Stimulated activated CD4-positive, alpha-beta T cell treated with anti-CD3 and anti-CD28 coated beads, Interleukin-12 subunit alpha, Interleukin-12 subunit beta, amount 100 ng/mL, for 4 hours (primary cell): ENCODE measurements at places on chromosomes 2 and 18.

DNA sequence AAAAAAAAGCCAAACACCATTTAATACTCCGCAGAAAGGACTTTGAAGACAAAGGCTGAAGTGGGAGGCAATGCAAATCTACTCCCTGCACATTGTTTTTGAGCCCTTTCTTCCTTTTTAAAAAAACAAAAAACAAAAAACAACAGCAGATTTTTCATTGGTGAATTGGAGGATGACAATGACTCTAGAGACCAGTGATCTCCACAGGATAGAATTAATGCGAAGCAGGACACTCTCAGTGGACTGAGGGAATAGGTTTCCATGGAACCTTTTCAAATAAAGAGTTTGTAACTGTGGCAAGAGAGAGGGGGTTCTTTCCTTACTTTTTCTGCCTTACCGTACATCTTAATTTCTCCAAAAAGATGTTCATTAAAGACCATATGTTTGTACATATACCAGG, 371.0 kb downstream of the MEIS1 start:
- no peak for DNase-seq

- DNase-seq: no peak
These were observed 47.2 kb upstream of the UBE2F start for GRCh38 chr2:237919593-237919992.

DNA sequence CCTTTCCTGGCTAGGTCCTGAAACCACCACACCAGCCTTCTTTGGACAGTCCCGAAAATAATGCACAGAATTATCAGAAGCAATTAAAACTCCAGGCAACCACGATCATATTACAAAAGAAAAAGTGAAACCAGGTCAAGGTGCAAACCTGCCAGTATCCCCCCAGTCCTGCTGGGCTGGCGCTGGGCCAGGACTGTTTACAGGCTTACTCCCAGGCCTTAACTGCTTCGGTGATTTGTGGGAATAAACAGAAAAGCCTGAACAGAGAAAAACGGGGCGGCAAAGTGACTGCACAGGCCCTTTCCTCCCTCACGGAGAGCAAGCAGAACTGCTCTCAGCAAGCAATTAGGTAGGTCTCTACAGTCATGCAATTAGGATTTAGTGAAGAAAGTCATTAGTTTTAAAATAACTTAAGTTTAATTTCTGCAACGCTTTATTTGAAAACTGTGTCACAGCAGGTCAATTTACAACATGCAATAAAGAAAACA, 1.3 kb downstream of the HDAC4 start:
- DNase-seq: peak; percentile 42

- no peak for DNase-seq
These were observed 196.5 kb downstream of the RAB3GAP1 start for GRCh38 chr2:135248611-135249010.

DNA sequence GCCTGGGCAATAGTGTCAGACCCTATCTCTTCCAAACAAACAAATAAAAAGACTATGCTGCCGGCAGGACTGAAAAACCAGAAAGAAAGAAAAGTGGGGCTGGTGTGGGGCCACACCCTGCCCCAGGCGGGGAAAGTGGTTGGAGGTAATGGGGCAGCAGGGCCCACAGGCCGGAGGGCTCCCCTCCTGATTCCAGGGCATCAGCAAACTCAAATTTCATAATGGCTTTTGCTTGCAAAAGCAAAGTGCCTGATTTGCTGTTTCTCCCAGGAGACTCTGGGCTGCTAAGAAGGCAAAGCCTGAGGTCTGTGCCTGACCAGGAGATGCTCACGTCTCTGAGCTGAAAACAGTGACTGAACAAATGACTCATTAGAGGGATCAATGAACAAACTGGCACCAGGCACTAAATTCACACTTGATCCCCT, 121.9 kb downstream of the HDAC4 start:
- no peak for DNase-seq

DNA sequence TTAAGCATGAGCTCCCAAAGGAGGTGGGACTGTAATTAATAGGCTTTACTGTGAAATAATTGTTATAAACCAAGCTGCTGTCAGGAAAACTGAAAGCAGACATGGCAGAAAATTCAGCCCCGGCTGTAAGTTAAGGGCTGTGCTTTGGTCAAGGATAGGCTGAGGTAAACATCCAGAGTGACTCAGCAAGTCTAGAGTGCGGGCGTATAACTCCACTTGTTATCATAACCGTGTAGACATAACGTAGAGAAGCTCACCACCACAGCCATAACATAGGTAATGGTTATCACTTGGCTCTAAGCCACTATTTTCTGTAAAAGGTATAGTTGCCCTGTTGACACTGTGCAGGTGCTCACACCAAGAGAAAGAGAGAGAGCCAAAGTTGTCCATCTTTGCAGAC, 316.8 kb downstream of the DCDC2C start:
- DNase-seq: no peak

GRCh38 chr2:240762971-240763370, 57.0 kb downstream of the KIF1A start:
- DNase-seq: no peak

DNA sequence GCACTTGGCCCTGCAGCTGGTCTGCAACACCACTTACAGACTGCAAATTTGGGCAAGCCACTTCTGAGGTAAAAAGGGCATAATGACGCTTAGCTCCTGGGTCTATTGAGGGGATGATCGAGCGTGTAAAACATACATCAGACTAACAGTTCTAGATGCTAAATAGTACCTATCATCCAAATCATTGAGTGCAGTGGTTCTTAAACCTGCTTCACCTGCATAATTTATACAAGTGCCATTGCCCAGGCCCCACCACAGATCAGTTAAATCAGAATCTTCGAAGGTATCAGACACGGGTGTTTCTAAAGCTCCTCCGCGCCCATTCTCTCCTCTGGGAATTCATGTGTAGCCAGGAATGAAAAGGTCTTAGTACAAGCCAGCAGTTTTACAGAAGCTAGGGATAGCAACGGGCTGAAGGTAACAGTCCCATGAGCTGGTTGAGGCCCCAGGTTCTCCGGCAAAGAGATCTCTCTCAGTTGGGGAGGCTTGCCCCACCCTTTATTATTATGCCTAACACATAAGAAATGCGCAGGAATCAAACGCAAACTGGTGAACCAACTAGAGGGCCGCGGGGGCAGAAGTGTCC, 737 bp upstream of the RNF181 start:
- no peak for DNase-seq

DNA sequence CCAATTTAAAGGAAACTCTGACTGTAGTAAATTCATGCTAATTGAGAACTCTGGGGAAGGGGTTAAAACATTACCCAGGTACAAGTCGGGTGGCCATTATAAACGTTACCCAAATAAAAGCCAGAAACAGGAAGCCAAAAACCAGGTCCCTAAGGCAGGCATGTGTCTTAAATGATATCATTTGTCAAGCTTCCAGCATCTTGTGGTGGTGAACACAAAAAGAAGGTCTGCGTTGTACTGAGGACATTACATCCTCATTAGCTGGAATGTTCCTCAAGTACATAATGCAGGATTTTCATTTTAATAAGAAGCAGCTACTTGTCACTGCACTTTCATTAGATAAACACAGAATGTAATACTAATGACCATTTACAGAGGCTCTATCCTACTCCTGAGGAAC, 10.9 kb downstream of the PTGR3 start:
- no peak for DNase-seq

DNA sequence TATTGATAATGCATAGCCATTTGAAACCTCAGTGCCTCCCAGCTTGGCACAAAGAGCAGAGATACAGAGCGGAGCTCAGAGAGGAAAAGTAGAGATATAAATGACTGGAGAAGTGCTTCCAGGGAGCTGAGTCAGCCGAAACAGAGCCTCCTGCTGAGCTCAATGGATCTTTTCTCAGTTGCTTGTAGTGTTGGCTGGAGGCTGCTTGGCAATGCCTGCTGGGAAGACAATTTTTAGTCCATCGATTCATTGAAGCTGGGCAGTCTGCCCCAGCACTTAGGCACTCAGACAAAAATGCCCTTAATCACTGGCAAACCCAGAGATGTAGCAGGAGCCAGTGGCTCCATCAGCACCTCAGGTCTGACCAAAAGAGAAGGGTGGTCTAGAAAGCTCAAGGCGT, 81.3 kb upstream of the SETBP1 start:
- no peak for DNase-seq

- DNase-seq: no peak
These were observed 49.6 kb upstream of the PXDN start for GRCh38 chr2:1793868-1794445.

- DNase-seq: no peak
These were observed 67.0 kb downstream of the ZNF521 start for GRCh38 chr18:25284861-25285550.

DNA sequence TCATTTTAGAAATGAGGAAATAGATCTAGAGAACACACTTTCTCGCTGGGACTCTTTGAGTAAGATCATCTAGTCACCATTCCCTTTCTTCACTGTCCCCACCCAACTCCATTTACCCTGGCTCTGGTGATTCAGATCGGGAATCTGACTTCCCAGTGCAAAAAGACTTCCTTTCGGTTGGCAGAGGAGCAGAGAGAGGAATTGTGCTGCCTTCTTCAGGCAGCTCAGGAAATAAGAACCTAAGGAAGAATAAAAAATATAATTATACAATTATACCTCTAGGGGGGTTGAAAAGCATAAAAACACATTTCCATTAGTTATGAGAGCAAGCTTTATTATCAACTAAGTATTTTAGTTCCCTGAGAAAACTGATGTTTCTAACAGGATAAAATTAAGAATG, 9.3 kb upstream of the MPP4 start:
- no peak for DNase-seq

DNA sequence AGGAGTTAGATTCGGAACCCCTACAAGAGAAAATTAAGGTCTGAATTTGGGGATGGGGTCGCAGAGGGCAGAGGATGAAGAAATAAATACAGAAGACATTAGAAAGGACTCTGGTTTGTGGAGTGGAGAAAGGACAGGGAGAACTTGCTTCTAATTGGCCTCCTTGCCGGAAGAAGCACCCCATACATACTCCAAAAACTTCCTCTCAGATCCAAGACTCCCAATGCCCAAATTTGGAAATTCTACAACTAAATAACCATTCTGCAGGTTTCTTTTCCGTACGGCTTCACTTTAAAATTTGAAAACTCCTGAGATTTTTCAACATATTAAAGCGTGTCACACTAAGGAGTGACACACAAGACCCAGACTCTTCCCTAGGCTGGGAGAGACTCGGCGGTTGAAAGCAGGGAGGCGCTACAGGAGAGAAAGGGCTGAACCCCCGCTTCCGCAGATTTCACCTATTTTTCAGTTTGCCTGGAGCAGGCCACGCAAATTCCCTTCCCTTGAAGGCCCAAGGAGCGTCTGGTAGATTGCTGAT, 478 bp downstream of the CLHC1 start:
- DNase-seq: no peak

GRCh38 chr18:36501100-36501499, 203.6 kb downstream of the FHOD3 start:
- DNase-seq: no peak

DNA sequence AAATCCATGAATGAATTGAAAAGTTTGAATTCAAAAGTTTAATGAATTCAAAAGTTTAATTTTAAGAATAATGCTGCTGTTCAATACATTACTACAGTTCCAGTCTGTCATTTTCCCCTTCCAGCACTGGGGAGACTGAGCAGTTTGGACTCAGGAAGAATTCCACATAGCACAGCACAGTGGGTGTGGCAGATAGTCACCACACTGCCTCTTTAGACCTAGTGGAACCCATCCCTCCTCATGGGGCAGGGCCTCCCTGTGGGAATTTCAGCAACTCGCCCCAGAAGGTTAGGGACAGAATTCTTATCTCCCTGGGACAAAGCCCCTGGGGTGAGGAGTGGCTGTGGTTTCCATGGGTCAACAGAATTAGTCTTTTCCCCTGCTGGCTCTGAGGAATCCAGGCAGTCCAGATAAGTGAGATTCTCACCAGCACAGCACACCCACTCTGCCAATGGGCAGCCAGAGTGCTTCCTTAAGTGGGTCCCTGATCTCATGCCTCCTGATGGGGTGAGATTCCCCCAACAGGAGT, 442.0 kb upstream of the SYT4 start:
- no peak for DNase-seq

DNA sequence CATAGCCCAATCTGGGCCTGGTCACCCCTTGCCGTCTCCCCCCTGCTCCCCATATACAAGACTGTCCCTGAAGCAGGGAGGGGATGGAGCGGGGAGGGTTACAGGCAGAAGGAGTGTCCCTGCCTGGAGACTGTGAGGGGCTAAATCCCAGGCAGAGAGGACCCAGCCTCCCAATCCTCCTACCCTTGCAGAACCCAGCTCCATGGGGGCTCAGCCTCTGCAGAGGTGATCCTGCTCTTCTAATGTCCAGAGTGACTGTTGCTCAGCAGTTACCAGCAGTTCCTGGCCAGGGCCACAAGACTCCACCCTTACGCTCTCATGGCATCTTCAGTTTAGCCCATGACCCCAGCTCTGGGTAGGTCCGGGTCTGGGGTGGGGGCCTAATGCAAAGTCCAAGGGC, 58.1 kb downstream of the COA5 start:
- DNase-seq: no peak

GRCh38 chr2:111046670-111047069, 74.0 kb upstream of the BCL2L11 start:
- DNase-seq: no peak

DNA sequence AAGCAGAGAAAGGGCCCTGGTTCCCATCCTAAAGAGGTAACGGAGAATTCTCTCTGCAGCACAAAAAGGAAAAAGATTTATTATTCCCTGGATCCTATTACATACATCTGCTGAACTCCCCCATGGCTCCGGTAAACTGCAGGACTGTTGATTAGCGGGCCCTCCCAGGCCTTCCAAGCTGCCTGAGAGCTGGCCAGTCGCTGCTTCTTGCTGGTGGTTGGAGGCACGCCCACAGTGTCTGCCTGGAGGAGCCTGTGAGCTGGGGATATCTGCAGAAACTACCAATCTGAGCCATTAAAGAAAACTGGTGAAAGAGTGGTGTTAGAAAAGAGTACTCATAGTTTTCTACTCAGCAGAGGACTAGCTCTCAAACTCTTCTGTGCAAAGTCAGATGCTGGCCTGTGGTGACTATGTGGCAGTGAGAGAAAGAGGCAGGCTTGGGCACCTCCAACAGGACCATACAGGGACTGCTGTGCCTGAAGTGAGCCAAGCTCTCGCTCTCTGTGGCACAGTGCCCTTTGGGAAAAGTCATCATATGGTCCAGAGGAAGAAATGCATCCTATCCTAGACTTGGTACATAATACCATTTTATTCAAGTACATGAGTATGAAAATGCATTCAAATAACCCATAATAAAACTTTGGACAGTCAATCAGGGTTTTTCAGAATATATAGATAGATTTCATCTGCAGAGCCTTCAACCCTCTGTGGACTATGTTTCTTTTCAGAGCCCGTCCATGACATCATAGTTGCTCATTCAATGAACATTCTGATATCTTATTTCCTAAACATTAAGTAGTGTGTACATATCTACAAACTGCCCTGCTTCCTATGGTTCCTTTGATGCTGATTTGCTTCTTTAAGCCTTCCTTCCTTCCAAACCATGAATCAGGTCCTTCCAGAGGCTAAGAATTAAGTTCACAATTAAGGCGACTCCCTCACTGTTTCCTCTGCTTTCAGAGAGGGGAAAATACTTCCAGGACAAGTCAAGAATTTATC, 242.0 kb upstream of the LYPD1 start:
- no peak for DNase-seq

- no peak for DNase-seq
These were observed 286.8 kb downstream of the CLIP4 start for GRCh38 chr2:29401994-29402393.
